Astrocyte (in vitro differentiated cells and primary cell): ENCODE measurements at places on chromosomes 2 and 18.

- DNase-seq: peak; percentile 57
Observed at GRCh38 chr2:119253114-119253702, 29.6 kb downstream of the STEAP3 start.

GRCh38 chr2:230863442-230864121, 1.2 kb upstream of the ITM2C start:
- DNase-seq: no peak

- peak; percentile 55 for DNase-seq
Observed at GRCh38 chr18:55236150-55236931, 277.1 kb upstream of the CCDC68 start.

DNA sequence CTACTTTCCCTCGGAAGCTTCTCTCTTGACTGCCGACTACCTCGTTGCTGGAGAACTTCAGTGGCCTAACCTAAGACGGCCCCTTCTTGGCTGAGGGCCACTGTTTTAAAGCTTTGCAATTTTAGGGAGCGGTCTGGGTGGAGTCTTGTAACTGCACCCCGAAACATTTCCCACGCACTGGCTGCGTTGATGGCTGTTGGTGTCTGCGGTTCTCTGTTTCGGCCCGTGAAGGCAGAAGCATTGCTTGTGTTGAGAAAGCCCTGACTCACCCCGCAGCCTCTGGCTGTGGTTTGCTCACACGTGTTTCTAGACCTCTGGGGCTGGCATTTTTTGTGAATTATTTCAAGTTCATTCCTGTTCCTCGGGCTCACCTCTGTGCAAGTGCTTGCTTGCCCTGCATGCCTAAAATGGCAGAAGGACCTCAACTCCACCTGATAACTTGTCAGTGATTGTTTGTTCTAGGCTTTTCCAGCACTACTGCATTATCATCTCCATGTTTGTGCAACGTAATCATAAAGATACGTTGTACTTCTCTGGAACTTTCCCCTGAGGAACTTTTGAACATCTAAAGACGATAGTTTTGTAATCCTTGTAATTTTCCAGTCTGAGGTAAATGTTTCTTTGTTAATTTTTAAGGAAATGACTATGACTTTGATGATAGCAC, 94.2 kb upstream of the DLX2 start:
- DNase-seq: peak; percentile 84

DNA sequence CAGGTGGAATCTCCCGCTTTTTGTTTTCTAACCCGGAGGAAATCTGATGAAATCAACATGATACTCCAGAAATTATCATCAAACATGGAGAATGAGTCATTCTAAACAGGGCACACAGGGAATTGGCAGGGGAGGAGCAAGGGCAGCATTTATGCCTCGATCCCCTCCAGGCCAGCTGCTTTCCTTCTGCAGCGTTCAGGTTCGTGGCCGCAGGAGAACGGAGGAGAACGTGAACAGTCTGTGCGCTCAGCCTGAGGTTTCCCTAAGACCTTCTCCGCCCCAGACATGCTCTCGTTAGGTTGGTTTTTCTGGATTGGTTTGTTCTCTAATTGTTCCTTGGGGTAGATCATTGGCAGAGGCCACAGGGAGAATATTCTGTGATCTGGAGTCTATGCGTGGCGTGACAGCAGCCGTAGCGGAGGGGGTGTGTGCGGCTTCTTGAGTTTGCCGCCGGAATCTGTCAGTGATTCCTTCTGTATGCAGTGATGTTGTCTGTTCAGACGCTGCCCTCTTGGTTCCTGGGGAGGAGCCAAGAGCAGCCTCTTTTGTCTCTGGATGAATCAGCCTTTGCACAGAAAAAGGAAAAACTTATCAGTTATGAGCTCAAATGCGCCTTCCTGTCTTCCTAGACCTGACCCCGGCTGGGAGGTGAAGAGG, 75.9 kb downstream of the SH3BP4 start:
- peak; percentile 80 for DNase-seq

- no peak for DNase-seq
Observed at GRCh38 chr2:80896576-80896975, 592.0 kb upstream of the LRRTM1 start.

- no peak for DNase-seq
Observed at GRCh38 chr18:24009651-24010333, 4.8 kb upstream of the TTC39C start.

- DNase-seq: no peak
Observed at GRCh38 chr2:14554849-14555545, 77.5 kb upstream of the LRATD1 start.
